ENCODE measurements at places on chromosomes 3 and 15.

- DNase-seq = no peak
These were observed 2.3 kb upstream of the GOLGA8A start for GRCh38 chr15:34439878-34440277.

GRCh38 chr3:187695449-187695848 lies 6.9 kb downstream of the RTP2 start:
- DNase-seq = no peak

DNA sequence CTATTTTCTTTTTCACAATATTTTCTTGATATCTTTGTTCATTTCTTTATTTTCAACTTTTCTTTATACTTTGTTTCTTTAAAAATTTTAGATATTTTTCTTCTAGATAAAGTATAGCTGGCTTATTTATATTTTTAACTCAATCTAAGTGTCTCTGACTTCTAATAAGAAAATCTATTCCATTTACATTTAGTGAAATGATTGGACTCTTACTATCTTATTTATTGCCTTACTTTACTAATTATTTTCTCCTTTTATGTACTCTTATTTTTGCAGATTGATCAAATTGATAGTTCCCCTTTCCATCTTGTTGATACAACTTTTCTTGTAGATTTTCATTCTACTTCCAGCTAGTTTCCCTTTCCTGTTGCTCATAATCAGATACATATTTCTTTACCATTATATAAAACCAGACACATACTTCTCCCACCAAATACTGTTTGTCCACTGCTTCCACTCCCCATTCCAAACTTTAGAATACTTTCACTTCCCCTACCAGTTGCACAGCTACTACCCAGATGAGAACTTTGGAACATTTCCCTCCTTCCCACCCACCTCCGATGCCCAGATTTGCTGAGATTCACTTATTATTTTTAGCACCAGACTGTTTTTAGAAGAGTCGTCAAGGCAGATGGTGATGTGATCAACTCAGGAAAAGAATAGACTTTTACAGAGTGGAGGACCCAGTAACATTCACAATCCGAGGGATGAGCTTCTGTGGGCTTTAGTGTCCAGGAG lies 151.5 kb downstream of the LIPC start:
- DNase-seq = no peak

DNA sequence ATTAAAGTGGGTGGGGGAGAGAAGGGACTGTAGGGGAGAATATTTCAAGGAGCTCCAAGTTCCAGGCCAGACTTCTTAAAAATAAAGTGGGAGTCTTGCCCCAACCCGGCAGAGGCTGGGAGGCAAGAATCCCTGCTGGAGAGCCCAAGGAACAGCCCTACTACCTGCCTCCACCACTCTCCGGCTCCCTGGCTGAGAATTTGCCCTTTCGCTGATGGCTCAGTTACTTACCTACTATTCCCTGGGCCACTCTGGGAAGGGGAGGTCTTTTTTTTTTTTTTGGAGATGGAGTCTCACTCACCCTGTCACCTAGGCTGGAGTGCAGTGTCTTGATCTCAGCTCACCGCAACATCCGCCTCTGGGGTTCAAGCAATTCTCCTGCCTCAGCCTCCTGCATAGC lies 15.5 kb downstream of the MYL3 start:
- no peak for DNase-seq

DNA sequence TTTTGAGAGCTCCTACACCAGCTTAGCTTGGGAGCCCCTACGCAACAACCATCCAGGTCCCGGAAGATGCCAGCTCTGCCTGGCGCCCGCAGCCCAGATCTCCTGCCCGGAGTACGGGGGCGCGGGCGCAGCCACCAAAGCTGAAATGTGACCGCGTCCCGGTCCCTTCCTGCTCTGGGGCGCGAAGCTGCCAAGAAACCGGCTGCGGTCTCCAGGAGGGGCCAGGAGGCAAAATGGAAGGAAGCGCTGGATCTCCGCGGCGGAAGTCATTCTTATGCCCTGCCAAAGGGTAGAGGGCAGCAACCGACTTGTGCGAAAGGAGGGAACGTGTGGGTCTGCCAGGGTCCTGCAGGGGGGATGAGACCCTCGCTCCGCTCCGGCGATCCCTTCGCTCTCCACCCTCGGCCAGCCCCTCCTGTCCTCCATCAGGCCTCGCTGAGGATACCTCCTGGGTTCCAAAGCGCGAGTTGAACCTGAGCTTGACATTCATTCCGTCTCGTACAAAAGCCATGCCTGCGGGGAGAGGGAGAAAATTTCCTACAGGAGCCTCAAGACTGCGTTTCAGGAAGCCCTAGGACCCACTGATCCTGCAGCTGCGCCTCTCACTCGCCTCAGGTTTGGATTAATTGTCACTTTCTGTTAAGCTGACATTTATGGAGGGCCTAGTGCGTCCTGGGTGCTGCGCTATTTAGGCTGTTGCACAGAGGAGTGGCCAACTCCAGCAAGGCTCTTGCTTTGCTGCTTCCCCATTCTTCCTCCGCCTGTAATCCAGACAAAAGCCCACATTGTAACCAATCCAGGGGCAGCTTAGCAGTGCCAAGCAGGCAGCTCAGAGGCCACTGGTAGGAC lies 98.3 kb upstream of the VGLL3 start:
- DNase-seq = no peak
